ENCODE measurements at places on chromosomes 5 and 9. TPM values are rescaled to one million over a fixed set of nuclear protein-coding genes. Genes with fewer than 3 reads are reported as not detected.

The FOXD4L3 gene
- total RNA-seq: not detected

DNA sequence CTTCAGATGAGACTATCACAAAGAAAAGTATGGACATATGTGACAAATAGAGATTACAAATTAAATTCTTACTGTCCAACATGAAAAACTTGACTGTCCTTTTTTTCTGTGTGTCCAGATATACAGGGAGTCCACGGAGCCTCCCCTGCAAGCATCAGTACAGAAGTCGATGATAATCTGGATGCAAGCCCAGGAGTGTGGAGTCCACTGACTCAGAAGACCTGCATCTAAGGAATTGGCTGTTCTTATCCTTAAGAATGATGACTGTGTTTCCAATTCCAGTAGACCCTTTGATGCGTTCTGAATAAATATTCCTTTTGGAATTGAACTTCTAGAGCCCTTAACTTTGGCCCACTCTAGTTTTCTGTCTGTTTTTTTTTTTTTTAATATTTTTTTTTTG lies 56.7 kb upstream of the TAF11L2 start:
- DNase-seq: peak; percentile 99

The DRD1 gene
- total RNA-seq: 2.6 TPM

DNA sequence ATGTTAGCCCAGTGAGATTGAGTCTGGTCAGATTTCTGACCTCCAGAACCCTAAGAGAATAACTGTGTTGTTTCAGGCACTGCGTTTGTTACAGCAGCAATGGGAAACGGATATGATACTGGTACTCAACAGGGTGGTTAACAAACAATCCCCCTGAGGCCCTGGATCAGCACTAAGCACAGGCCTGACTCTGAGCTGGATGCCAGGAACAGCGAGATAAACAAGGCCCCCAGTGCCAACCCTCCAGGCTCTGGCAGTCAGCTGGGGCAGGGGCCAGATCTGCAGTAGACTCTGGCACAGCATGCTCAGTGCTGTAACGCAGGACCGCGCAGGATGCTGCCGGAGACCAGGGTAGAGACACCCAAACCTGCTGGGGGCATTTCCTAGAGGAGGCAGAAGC lies 22.1 kb downstream of the CPLX2 start:
- no peak for DNase-seq

DNA sequence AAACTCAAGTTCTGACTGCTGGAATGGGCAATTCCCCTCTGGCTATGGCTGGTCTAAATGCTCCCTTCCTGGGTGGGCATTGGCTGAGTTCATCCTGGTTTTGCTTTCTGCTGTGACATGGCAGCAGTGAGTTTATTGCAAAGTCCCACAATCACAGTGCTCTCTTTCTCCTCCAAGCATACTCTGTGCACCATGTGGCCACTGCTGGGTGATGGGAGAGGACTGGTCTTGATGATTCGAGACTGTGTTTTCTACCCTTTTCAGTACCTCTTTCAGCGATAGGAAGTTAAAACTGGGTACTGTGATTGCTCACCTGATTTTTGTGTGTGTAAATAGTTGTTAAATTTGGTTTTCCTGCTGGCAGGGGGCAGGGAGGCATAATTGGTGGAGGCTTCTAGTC lies 49.7 kb downstream of the FER start:
- no peak for DNase-seq

- no peak for DNase-seq
These were observed 58.8 kb downstream of the ARHGAP26 start for GRCh38 chr5:142828797-142829535.

DNA sequence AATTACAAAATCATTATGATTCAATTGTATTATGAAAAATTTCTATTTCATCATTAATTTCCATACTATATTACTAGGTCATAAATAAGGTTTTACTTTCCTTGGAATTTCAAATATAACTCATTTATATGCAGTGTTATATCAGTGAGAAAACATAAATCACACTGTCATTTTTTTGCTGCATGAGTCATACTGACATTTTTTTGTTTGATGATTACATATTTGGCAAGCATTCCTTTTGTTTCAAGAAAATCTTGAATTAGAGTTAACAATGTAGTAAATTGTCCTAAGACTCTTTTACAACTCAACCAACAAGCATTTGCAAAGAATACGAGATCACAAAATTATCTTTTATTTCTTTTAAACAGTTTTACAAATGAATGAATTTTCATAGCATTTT lies 298.4 kb upstream of the SEMA6A start:
- DNase-seq: no peak

GRCh38 chr5:168793841-168794837 lies 215.0 kb upstream of the PANK3 start:
- DNase-seq: peak; percentile 14

DNA sequence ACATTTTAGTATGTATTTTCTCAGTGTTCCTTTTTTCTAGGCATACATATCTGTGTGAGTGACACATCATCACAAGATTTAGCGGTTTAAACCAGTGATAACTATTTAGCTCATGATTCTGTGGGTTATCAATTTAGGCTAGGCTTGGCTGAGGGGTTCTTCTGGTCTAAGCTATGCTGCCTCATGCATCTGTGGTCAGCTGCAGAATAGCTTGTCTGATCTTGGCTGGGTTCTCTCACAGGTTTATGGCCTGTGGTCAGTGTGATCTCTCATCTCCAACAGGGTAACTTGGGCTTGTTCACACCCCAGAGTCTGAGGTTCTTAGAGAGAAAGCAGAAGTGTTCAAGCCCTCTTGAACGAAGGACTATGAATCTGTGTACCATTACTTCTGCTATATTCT lies 363.3 kb downstream of the KDM4C start:
- DNase-seq: peak; percentile 23

GRCh38 chr5:110752953-110753352 lies 14.1 kb downstream of the SLC25A46 start:
- DNase-seq: no peak

- DNase-seq: peak; percentile 52
These were observed 226.6 kb downstream of the MEF2C start for GRCh38 chr5:88656221-88656950.

DNA sequence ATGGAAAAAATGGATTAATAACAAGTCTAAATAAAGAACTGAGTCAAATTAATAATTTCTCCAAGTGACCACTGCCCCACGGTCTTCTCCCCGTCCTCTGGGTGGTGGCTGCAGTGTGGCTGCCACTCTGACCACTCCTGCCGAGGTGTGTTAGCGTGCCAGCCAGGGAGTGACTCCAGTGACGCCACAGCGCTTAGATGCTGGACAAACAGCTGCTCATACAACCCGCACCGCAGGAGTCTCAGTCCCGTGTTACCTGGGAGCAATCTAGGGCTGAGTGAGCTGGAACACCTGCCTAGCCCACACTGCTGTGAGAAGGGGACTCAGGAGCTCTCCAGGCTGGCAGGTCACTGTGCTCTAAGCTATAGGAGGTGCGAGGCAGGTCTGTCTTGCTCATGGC lies 10.2 kb downstream of the MAPK9 start:
- no peak for DNase-seq

The CAMK4 gene
- 0.77 TPM for total RNA-seq

DNA sequence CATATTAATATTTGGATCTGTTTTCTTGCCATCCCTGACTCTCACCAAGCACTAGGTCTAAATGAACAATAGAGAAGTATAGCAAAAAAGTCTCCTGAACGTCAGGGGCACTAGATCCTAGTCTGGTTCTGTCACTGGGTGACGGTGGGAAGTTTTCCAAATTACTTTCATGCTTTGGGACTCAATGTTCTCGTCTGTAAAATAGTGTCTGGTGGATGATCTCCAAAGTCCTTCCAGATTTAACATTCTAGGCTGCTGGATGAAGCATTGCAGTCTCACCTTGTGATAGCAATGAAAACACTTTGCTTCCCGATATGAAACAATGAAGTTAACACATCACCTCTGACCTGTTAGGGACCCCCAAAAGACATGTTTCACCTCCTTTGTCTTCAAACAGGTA lies 199.3 kb downstream of the SEC61B start:
- DNase-seq: no peak

DNA sequence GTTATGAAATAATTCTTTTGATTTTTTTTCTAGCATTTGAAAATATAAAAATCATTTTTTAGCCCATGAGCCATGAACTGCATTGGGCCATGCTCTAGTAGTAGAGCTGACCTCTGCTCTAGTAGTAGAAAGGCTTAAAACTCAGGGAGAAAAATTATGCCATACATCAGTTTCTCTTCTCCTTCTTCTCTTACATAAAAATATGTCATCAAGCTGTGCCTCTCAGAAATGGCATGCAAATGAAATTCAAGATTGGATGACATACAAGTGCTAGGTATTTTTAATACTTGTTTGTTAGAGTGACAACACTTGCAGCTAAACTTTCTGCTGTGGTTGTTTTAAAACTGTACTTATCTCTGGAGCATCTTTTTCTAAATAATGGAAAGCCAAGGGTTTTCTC lies 42.1 kb upstream of the TMOD1 start:
- DNase-seq: no peak

DNA sequence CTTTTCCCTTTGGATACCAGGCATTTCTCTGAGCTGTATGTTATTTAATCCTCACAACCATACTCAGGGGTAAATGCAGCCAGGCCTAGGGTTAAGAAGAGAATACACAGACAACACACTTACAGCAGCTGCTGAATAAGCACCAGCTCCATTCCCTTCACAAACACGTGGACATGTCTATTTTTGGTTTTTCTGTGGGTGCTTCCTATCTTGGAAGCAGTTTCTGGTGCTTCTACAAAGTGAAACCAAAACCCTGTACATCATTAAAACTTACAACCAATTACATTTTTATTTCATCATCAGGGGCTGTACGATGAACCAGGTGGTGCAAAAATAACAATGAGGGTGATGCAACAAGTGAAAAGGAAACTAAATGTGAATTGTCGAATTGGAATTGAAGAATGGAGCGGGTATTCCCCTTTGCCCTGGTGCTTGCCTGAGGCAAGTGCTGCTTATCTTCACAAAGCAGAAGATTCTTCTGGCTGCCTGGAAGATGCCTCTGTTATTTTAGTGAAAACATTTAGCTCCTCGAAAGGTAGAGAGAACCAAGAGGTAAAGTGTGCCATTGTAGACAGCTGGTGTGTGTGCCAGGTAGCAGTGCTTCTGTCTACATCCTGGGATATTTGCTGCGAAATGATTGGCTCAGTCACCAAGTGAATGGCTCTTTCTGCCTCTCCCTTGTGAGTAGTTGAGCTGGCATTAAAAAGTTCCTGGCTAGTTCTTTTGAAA lies 18.6 kb upstream of the IFNB1 start:
- peak; percentile 26 for DNase-seq

DNA sequence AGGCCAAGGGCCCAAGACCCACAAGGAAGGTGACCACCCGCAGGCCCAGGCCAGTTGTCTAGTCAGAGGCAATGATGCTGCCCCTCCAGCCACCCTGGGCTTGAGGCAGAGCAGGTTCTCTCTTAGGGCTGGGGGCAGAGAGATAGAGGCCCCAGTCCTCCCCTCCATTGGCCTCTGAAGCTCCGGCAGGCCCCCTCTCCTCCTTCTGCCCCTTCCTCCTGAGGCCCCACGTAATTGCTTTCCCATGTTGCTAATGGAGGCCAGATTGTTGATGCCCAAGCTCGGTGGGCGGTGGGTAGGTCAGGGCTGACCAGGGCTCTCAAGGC lies 26.6 kb upstream of the ENHO start:
- no peak for DNase-seq

GRCh38 chr5:169150108-169150507 lies 150.8 kb downstream of the SLIT3 start:
- no peak for DNase-seq

GRCh38 chr5:14184725-14185124 lies 41.6 kb downstream of the TRIO start:
- peak; percentile 90 for DNase-seq

DNA sequence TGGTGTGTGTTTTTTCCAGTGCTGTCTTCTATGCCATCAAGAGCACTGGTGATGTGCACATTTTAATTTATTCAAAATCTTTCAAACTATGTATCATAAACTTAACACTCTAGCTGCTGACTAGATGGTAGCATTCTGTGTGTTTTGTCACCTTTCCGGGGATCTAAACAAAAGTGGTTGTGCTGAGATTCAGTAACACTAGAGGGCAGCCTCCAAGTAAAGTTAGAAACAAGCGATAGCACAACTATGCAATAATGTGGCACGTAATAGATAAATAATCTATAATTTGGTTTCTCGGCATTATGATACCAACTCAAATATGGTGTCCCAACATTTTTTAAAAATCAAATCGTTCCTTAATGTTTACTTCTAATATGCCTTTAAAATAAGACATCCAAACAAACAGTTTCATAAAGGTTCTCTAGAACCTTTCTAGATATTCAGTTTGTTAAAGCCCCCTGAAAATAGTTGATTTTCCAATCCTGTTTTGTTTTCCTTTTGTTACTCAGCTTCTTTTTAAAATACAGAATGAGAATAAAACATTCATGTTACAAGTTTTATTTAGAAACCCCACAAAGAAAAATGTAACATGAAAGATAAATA lies 16.9 kb downstream of the SEMA6A start:
- peak; percentile 40 for DNase-seq

DNA sequence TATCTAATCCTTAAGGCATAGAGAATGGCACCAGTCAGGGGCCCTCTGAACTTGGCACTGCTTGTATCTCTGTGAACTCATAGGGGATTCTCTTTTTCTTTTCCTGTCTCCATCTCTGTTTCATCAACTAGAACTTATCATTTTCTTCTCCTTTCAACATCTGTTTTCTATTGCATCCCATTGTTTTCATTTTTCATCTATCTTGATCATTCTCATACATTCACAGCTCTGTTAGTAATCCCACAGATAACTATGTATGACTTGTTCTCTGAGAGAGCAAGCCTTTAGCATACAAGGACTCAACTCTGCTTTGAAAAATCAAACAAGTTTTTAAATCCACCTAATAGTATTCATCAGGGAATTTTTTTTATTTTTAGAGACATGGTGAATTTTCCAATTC lies 264.3 kb downstream of the ARRDC3 start:
- DNase-seq: peak; percentile 33

- DNase-seq: no peak
These were observed 280.4 kb downstream of the MEF2C start for GRCh38 chr5:88602584-88602983.

The GMCL2 gene
- under 0.01 TPM for total RNA-seq

The SPATA31A3 gene
- not detected for total RNA-seq

Measured in fibroblast of lung (primary cell).